ENCODE measurements at places on chromosomes 4 and X. TPM values are rescaled to one million over a fixed set of nuclear protein-coding genes. Genes with fewer than 3 reads are reported as not detected.

SYP gene
- 0.10 TPM for total RNA-seq

ADGRG2 gene
- total RNA-seq = not detected

KLHL13 gene
- 130 TPM for total RNA-seq

STOX2 gene
- 4.5 TPM for total RNA-seq

TLR7 gene
- not detected for total RNA-seq

FUNDC1 gene
- 21.9 TPM for total RNA-seq

RNF150 gene
- 15.5 TPM for total RNA-seq

MND1 gene
- total RNA-seq = 9.0 TPM

IL2RG gene
- total RNA-seq = not detected

CT45A1 gene
- not detected for total RNA-seq

SCRG1 gene
- total RNA-seq = not detected

SHROOM2 gene
- total RNA-seq = 6.1 TPM

SETD7 gene
- total RNA-seq = 38.0 TPM

RNF175 gene
- 0.35 TPM for total RNA-seq

INTS12 gene
- total RNA-seq = 18.2 TPM
